ENCODE measurements at places on chromosomes 4 and X. TPM values are rescaled to one million over a fixed set of nuclear protein-coding genes. Genes with fewer than 3 reads are reported as not detected.

MTMR8 gene
- 2.0 TPM for total RNA-seq

BEND4 gene
- 0.04 TPM for total RNA-seq

FAM47A gene
- total RNA-seq: not detected

DMP1 gene
- total RNA-seq: 0.04 TPM

DNA sequence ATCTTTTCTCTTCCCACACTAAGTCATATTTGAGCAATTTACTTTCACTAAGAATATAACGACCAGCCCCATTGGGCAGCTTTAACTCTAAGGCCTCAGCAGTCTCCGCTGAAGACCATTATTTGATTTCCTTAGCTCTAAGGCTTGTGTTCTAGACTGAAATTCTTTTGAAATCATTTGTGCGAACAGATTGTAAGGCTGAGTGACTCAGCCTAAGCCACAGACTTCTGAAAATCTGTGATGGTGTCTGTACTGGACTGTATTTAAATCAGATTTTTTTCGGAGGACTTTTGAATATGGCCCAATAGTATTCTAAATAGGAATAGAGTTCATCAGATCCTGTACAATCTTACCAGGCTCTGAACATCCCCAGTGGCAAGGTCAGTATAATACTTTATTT, 150.3 kb upstream of the TECRL start:
- no peak for DNase-seq

DNA sequence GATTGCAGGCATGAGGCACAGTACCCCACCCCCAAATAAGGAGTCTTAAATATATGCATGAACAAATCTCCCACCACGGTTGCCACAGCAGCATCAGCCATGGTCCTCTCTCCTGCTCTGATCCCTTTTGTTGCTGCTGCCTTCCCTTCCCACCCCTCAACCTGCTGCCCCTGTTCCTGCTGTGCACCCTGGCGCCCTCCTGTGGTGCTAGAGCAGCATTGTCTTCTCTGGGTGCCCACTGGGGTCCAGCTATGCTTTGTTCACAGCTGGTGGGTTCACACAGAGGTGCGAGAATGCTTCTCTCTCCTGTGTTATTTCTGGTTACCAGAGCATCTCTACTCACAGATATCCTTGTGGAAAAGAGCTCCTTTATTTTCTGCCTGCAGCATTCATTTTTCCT, 116.2 kb downstream of the GATB start:
- no peak for DNase-seq

DNA sequence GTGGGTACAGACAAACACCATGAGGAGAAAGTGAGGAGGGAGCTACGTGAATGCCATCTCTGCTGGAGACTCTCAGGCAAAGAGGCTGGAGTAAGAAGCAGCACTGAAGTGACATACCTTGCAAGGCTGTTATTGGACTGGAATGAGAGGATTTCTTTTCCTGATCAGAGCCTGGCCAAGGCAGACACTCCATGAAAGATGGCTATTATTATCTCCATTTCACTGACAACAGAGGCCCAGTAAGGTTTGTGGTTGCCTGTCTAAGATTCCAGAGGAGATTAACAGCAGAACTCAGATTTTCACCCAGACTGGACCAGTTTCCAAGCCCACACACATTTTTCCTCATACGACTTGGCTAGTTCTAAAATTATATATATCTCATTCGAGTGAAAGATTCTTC, 162.0 kb upstream of the EOLA2 start:
- no peak for DNase-seq

GRCh38 chrX:22922961-22923360, 76.8 kb upstream of the DDX53 start:
- no peak for DNase-seq

GRCh38 chr4:176635372-176636261, 157.1 kb downstream of the VEGFC start:
- peak; percentile 35 for DNase-seq

DNA sequence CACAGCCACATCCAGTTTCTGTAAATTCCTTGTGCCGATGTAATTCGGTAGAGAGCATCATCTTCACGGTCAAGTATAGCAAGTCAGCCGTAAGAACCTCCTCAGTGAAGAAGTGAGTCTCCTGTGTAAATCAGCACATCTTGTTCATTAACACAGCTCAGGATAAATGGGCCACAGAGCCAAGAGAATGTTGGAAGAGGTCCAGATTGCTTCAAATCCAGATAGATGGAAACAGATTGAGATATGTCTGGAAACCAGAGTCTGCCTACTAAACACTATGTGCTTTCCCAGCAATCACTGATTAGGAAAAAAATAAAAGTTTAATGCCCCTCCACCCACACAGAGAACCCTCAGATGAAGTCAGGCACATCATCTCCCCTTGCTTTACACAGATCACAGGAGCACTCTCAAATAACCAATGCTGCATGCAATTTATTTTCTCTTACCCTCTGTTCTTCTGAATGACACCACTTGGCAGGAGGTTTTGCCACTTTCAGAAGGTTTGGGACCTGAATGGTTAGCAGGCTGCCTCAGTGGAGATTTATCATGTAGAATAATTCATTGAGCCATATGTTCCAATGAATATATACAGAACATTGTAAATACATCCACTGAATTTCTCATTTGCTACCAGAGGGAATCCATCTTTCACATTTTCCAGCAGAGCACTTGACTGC, 357.7 kb downstream of the C4orf33 start:
- DNase-seq: peak; percentile 30

Measured in muscle of leg (tissue), 16 donors.